ENCODE measurements at places on chromosomes 7 and 10.

DNA sequence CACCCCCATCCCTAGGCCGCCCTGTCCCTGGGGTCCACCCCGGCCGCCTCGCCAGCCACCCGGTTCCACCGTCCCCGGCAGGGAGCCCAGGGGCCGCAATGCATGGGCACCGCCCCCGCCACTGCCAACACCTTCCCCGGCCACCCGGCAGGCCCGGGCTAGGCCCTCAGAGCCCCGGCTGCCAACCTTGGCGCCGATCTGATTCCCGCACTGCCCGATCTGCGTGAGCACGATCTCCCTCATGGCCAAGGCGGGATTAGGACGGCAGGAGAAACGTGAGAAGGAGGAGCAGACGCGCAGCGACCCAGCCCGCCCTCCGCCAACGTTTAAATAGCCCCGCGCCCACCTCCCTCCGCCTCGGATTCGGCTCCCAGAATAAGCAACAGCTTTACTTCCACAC lies at the start of gene TUBB8:
TSS of gene TUBB8 (minus strand) at position 301 of the 400 bp plus-strand sequence. CDS start at position 243, 58 bp downstream.
- no peak for DNase-seq

GRCh38 chr7:3073763-3074458 lies 30.2 kb upstream of the CARD11 start:
- no peak for DNase-seq

- no peak for DNase-seq
Measured at GRCh38 chr10:31605426-31605825, 286.4 kb downstream of the ZEB1 start.

GRCh38 chr10:71512312-71512711 lies 115.6 kb downstream of the CDH23 start:
- no peak for DNase-seq

DNA sequence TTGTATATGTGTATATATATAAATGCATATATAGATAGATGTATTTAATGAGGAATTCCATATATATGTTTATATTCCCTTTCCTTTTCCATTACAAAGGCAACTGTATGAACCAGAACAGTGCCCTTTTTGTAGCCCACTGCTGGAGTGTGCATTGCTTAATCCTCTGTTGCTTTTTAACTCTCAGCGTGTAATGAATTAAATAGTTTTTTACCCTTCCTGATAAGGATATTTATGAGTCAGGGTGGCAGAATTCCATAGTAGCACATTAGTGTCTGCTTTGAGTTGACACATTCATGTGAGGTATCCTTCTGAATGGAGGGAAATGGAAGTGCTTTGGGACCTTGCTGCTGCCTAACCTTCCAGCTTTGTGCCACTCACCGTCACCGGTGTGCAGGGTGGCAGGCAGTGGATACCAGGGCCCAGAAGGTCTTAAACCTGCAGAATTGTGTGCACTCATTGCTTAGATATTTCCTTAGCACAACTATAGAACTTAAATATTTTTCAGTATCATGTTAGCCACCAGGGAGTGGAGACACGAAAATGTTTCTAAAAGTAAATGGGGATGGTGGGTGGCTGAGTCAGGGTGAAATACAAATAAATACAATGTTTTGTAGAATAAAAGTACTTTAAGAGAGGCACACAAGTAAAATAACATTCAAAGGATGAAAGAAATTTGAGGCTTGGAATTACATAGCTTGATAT lies 117.9 kb downstream of the SND1 start:
- DNase-seq: no peak

DNA sequence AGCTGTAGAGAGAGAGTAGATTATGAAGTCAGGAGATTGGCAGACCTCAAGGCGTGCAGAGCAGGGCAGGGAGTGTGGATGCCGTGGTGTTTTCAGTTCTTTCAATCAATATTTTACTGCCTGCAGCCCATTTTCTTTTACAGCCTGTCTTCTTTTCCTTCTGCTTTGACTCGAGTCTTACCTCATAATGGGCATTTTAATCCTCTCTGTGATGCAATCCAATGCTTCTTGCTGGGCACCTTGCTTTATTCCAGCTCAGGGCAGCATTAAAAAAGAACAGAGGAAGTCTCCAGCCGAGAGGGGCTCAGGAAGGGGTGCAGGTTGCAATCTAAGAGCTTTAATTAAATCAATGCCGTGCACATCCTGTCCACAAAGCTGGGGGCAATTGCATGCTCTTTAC lies 839.0 kb downstream of the LRMDA start:
- DNase-seq: no peak

GRCh38 chr10:122656308-122656705 lies 43.3 kb downstream of the C10orf120 start:
- DNase-seq: no peak

- DNase-seq: no peak
Measured at GRCh38 chr10:8404721-8405120, 350.2 kb downstream of the GATA3 start.

GRCh38 chr10:60042914-60043313 lies 136.6 kb upstream of the CCDC6 start:
- no peak for DNase-seq

DNA sequence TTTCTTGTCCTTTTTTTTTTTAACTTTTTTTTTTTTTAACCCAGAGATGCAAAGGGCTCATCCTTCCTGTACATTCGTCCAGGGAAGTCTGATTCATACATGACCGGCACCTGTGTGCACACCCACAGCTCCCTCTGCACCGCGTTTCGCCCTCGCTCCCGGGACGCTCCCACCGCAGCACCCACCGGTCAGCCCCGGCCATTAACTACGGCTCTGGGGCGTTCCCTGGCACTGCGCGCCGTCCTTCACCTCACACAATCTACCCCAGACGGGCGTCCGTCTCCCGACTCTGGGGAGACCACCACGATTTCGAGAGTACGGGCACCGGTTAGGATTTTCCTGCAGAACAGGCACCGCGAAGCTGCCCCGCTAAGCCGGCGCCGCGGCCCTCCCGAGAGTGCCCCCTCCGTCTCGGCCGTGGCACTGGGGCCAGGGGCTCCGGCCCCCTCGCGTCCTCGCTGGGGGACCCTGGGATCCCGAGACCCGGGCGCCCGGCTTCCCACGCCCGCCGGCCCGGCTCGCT lies 452 bp downstream of the ATE1 start:
- no peak for DNase-seq

DNA sequence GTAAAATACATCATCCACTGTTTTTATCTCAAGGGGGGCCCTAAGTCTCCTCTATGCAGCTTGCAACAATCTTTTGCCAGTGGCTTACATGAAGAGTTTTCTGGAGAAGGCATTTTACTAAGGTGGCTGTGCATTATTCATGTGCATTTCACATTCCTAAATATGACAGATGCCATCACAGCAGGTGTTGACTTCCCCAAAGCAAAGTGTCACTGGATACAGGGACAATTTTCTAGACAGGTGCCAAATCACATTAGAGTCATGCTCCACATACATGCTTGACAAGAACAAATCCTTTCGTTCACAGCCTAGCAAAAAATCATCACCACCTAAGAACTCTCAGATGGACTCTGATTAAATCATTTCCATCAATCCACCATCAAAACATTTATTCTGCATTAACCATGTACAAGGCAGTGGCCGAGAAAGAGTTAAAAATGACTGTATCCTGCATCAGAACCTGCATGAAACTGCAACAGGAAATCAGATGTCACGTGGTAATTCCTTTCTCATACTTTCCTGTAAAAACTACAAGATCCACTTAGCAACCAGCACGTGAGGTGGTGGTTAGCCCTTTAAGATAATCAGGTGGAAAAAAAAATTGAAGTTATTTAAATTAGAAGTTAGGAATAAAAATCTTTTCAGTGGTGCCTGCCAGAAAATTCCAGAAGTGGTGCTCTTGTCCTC lies 88.2 kb upstream of the AFAP1L2 start:
- no peak for DNase-seq

Measured in fibroblast of the conjunctiva (primary cell).